Stimulated activated CD4-positive, alpha-beta T cell treated with anti-CD3 and anti-CD28 coated beads, Interleukin-4, amount 100 ng/mL, for 48 hours (primary cell): ENCODE measurements at places on chromosomes 2 and 18.

DNA sequence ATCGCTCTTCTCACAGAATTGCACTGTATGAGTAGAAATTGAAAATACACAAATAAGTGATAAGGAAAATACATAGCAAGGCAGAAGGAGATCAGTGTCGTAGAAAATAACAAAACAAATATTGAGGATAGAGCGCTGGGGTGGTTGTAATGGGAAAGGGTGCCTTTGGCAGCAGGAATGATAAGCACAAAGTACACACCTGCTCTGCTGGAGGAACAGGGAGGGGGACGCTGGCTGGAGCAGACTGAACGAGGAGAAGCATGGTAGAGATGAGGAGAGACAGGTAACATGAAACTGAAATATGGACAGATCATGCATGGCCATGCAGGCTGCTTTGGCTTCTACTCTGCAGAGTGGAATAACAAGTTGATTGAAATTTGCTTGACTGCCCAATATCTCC, 181.2 kb upstream of the FSHR start:
- DNase-seq = no peak

DNA sequence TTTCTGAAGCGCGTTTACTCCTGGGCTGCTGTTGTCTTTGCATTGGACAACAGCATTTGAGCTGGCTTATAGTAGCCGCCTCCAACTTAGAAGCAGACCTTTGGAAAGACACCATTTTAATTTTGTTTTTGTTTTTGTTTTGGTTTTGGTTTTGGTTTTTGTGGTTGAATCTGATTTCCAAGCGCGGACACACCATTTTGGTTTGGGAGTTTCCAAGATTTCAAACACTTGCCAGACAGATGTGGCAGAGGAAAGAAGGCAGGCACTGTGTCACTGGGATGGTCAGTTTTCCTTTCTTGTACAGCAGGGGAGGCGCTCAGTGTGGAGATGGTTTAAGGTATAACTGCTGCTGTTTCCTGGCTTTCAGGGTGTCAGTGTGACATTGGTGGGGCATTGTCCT, 126.8 kb downstream of the LAMA3 start:
- no peak for DNase-seq

DNA sequence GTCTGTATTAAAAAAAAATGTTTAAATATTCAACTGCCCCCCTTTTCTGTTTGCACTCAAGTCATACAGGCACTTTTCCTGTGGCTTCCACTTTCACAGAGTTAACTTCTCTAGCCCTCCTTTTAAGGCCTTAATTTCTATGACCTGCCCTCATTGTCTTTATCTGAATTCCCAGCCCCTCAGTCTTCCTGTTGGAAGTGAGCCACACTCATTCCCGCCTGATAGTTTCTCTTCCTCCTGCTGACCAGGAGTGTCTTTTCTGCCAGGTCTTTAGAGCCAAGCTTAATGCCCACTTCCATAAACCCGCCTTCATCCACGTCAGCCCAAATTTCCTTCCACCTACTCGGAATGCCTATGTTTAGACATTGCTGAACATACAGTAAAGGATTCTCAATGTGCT, 10.5 kb downstream of the COPS8 start:
- no peak for DNase-seq

DNA sequence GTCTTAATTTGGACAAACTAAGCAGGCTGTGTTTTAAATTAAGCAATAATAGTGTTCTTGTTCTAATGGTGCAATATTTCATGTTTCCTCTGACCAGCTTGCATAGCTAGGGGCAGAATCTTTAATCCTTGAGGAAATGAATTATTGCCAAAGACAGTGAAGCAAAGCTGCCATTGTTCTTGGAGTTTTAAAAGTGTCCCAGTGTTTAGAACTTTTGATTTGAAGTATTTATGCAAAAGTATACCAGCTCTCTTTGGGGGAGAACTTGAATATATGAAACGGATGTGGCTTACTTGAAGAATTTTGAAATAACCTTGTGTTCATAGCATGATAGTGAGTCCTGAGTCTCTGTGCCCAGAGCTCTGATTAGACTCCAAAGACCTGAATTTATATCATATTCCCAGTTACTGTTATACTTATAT, 33.4 kb downstream of the ITGA6 start:
- no peak for DNase-seq

DNA sequence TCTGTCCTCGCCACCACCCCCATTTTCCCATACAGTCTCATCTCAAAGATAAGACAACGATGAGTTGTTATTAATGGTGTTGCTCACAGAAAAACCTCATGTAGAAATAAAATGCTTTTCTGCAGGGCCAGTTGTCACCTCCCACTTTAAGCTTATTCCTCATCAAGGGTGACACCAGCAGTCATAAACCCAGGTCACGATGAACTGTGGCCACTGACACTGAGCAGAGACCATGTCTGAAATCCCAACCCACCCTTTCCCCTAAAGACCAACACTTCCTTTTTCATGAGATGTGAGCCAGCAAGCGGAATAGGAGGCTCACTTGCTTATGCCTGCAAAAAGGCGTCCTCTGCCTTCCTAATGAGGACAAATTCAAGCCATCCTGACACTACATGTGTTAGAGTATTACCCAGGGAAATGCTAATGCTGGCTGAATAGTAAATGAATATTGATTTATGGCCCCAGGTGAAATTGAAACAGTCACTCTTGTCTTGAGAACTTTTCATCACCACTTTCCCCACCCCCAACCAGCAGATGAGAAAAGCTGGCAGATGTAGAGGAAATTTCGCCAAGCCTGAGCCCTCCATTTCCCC, 228.4 kb downstream of the MGAT5 start:
- no peak for DNase-seq

GRCh38 chr2:96324721-96325040, 436 bp upstream of the ITPRIPL1 start:
- DNase-seq = no peak

DNA sequence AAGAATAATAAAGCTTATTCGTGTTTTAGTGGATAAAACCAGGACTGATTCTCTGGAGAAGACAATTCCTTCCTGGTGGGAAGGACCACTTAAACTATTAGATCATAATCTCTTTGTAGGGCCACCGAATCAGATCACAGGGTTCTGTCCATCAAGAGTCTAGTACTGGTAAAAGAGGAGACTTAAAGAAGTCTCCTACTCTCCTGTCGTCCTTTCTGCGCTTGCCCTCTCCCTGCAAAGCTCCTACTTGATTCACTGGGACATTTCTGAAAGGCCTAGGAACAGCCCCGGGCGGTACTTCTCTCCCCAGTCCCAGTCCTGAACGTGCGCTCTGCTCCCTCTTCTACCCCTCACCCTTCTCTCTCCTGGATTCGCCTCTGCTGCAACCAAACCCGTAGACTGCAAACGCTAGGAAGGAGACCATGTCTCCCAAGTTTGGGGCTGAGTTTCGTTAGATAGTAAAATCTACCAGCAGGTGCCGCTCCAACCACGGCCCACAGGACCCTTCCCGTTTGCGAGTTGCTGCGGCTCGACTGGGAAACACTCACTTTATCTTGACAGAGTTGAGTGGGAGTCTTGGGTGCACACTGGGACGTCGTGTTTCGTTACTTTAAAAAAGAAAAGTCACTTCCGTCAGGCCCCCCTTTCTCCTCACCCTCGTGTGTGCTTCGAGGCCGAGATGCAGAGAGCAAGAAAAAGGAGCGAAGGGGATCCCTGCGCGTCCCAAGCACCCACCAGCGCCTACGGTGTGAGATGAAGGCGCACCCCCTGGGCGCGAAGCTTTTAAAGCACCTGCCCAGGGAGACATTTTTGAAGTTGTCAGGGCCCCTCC, 923 bp downstream of the FIGLA start:
- DNase-seq = peak; percentile 67

GRCh38 chr2:178279142-178279541, 84.8 kb downstream of the OSBPL6 start:
- no peak for DNase-seq

DNA sequence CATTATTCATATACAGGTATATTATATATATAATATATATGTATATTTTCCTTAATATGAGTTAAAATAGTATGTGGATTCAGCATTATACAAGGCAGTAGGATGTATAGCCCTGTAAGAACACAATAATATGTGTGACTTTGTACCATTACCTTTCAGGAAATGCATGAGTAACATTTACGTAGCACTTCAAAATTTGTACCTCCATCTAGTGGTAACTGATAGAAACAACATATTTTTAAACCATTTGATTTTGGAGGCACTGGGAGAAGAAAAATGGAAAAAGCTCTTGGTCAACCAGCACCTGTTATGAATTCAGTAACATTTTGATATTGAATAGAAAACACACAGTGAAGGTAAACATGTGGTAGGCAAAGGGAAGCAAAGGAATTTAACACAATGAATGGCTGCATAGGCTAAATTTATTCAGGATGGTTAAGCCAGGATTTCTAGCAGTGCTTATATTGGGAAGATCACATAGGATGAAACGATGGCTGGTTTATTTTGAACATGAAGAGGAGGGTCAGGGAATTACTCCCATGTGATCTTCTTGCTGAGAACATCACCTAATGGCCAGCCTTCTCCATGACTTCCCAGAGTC, 565.5 kb downstream of the CCDC85A start:
- DNase-seq = no peak

DNA sequence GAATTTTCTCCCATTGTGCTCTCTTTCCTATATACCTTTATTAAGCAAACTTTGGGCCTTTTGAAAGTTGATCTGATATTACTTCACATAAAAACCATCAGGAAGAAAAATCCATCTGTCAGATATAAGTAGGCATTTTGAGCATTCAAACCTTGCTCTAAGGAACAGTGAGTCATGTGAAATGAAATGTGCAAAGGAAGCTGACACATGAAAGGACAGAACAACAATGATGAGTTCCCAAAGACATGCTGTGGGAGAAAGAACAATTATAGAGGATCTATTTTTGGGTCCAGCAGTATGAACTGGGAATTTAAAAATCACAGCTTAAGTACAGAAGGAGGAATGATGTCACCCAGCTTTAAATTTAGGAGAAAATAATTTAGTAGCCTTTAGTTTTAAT, 18.1 kb downstream of the CALCRL start:
- DNase-seq = no peak

GRCh38 chr2:108627911-108628567, 91.2 kb upstream of the RANBP2 start:
- no peak for DNase-seq

GRCh38 chr18:8858888-8859511, 153.6 kb downstream of the MTCL1 start:
- no peak for DNase-seq

- DNase-seq = no peak
Measured at GRCh38 chr2:59395119-59395518, 1154.0 kb upstream of the FANCL start.

GRCh38 chr2:164920430-164920829, 34.9 kb downstream of the SLC38A11 start:
- no peak for DNase-seq

GRCh38 chr2:3110994-3111666, 266.5 kb downstream of the EIPR1 start:
- no peak for DNase-seq

- no peak for DNase-seq
Measured at GRCh38 chr2:86308984-86309695, 28.3 kb downstream of the REEP1 start.

GRCh38 chr2:159155320-159155719, 131.2 kb downstream of the WDSUB1 start:
- no peak for DNase-seq

- DNase-seq = no peak
Measured at GRCh38 chr2:106963156-106963555, 77.2 kb upstream of the ST6GAL2 start.

GRCh38 chr2:11027195-11027594, 115.5 kb downstream of the KCNF1 start:
- no peak for DNase-seq

DNA sequence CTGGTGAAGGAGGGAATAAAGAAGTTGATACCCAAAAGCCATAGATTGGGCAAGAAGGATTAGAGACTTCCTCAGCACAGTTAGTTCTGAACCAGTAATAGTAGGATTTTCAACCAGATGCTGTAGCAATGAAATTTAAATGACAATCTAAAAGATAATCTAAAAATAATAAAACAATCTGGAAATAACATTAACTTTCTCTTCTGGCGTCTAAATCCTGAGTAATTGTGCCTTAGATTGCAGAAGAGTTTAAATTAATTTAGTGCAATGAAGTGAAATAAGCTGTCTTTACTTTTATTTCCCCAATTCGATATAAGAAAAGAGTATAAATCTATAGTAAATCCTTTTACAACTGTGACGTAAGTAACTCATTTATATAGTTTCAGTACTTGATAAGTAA, 186.8 kb upstream of the DOK6 start:
- no peak for DNase-seq

DNA sequence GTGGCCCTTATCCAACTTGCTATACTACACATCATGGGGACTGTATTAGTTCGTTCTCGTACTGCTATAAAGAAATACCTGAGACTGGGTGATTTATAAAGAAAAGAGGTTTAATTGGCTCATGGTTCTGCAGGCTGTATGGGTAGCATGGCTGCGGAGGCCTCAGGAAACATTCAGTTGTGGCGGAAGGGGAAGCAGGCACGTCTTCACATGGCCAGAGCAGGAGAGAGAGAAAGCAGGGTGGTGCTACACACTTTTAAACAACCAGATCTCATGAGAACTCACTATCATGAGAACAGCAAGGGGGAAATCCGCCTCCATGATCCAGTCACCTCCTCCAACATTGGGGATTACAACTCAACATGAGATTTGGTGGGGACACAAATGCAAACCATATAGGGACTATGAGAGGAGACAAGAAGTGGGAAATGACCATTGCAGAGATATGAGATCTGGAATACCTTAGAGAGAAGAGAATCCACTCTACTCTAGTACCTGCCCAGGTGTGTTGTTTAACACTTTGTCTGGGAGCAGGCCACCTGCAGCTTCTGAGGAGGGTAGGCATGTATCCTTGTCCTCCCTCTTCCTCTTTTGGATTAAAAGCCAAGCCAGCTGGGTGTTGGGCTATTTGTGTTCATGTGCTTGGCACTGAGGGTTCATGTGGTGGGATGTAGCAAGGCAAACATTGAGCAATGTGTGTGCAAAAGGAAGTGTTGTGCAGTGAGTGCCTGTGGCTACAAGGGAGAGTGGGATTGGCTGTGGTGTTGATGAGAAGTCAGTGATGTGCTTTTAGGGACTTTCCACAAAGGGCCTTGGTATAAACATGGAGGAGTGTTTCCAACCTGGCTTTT, 22.8 kb downstream of the TTLL4 start:
- peak; percentile 10 for DNase-seq

DNA sequence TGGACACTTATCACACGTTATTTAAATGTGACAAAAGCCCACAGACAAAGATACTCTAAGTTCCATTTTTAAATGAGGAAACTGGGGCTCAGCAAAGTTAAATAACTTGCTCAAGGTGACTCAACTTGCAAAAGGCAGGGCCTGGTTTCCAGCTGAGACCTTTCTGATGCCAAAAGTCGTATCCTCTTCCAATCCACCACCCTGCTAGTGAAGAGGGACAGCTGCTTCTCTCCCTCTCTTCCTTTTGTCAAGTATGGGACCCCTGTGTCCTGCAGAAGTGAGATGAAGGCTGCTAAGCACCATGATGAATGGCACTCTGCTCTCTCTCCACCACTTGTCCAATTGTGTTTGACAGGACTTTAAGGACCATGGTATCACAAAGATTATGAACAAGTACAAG, 140.9 kb downstream of the DYM start:
- no peak for DNase-seq

- no peak for DNase-seq
Measured at GRCh38 chr18:8783994-8784530, 78.7 kb downstream of the MTCL1 start.
